ENCODE measurements at places on chromosomes 6 and 20.

DNA sequence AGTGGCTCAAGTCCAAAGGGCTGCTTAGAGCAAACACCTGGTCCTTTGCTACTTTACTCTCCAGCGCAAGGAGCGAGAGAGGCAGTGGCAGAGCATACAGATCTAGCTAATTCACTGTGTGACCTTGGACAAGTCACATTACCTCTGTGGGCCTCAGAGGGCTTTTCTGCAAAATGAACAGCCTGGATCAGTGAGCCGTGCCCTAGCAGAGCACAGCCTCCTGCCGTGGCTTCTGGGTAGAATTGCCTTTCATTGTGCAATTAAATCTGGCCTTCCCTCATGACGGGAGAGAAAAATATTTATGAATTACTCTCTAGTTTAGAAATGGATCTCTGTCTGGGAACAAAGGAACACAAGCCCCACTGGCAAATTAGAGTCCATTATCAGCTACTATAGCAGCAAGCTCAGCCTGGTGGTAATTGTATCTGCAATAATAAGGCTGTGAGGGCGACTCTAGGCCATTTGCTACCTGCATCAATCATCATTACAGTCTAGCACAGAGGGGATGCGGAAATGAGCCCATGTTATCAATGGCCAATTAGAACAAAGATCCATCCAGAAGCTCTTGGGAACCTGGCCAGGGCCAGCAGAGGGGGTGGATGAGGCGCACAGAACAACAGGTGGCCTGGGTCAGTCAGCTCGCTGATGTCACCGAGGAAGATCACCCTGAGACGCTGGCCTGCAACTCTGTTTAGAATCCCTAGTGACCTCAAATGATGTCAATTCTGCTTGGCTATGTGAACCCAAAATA lies 114.2 kb upstream of the LY86 start:
- no peak for DNase-seq

GRCh38 chr6:25975923-25976560 lies 13.4 kb downstream of the TRIM38 start:
- no peak for DNase-seq

- peak; percentile 19 for DNase-seq
These were observed 13.3 kb upstream of the ITPR3 start for GRCh38 chr6:33607784-33608161.

- DNase-seq = no peak
These were observed 813.0 kb downstream of the DHX35 start for GRCh38 chr20:39775110-39775509.

GRCh38 chr6:146913842-146914488 lies 290.3 kb upstream of the STXBP5 start:
- DNase-seq = peak; percentile 74

DNA sequence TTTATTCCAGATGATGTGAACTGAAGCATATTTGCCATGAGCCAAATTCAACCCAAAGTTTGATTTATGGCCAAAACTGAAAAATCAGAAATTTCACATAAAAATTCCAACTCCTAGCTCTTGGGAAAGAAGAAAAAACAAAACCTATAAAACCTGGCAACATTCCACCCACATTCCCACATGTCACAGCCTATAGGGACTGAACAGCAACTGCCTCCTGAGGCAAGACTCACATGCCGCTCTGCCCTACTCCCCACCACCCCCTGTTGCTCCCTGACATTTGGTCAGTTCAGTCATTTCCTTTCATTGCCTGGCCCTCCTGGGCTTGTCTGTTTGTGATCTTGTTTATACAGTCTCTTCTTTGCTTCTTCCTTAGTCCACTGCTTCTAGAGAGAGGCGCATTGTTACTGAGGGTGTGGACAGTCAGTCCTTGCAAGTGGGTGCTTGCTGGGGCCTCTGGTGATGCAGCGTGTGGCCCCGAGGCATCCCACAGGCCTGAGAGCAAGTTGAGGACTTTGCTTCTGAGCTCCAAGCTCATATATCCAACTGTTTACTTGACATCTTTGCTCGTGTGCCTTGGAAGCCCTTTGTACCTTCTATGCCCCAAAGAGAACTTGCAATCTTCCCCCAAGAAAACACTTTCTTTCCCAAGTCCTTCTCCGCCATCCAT lies 31.4 kb downstream of the NFATC2 start:
- DNase-seq = no peak

DNA sequence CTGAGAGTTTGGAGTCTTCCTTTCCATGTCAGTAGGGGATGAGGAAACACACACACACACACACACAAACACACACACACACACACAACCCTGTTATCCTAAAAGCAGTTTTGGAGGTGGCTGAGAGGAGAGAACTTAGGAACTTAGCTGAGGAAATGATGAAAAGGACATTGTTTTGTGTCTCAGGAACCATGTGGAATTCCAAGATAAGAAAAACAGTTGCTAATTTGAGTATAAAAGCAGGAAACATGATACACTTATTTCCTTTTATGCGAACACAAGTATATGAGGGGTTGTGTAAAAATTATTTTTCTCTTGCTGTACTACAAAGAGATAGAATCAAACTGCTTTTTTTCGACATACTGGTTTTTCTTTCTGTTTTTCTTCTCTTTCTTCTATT lies at the start of gene MYCT1:
TSS of gene MYCT1 (plus strand) at position 264 of the 400 bp plus-strand sequence. CDS start at position 270, 6 bp downstream.
- DNase-seq = no peak

DNA sequence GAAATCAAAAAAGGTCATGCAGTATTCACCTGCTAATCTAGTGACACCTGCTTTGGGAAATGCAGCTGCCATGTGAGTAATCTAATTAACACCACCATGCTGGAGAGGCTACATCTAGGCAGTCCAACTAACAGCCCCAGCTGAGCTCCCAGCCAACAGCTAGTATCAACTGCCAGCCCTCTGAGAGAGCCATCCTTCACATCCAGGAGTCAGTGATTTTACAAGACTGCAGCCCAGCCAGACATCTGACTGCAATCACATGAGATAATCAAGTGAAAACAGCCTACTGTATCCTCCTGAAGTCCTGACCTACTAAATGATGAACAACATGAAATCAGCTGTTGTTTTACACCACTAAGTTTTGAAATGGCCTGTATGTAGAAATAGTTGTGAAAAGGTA lies 298.4 kb downstream of the TRDN start:
- DNase-seq = no peak

GRCh38 chr6:125751334-125751916 lies 2.0 kb downstream of the HEY2 start:
- DNase-seq = no peak

- no peak for DNase-seq
These were observed 93.9 kb upstream of the HDAC2 start for GRCh38 chr6:114064862-114065261.

GRCh38 chr20:52817511-52817910 lies 154.6 kb upstream of the TSHZ2 start:
- no peak for DNase-seq

DNA sequence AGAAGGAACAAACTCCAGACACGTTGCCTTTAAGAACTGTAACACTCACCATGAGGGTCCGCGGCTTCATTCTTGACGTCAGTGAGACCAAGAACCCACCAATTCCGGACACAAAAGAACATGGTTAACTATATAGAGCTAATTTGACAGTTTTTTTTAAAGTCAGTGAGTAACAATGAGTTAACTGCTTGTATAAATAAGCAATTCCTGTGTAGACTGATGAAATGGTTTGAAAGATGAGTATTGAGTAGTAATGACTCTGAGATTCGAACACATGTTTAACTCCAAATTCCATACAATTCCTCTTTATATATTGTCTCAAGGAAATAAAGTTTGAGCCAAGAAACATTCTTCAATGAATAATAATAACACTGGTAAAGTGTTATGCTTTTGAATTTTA lies 478.0 kb downstream of the MMUT start:
- DNase-seq = no peak

DNA sequence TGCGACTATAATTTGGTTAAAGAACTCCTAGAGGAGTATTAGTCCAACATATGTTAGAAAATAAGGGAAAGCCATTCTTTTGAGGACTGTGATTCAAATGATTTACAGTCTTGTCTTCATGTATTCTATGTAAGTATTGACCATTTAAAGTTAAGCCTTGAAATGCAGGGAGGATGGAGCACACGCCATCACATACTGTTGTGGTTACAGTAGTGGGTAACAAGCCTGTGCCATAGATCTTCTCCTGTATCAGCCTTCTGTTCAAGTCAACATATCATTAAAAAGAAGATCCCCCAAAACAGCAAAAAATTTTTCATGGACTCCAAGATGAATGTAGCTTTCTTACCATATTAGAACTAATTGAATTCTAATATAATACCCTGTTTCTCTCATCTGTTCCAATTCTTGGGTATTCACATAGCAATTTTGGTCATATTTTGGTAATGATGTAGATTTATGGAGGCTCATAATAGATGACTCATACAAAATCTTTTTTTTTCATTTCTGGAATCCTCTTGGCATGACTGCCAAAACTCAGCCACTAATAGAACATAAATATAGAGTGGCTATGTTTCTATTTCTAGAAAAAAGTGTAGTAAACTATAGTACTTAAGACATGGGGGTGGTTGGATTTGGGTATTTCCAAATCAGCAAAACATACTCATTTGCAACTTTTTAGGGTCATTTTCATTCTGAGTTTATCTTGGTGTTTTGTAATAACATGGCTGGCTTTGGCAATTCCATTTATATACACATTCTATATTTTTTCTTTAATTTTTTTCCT lies 413.5 kb downstream of the BCKDHB start:
- no peak for DNase-seq

GRCh38 chr6:105952772-105953690 lies 133.1 kb upstream of the PRDM1 start:
- no peak for DNase-seq

DNA sequence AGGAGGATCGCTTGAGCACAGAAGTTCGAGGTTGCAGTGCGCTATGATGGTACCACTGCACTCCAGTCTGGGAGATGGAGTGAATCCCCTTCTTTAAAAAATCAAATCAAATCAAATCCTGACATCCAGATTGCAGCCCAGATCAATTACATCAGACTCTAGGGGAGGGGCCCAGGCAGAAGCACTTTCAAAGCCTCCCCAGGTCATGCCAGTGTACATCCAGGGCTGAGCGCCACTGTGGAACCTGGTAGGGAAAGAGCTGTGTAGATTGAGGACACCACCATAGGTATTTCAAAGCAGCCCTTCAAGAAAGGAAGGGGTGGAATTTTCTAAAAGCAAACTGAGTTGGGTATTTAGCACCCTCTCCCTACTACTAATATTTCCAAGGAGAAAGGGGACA lies 89.5 kb downstream of the PRND start:
- DNase-seq = no peak

DNA sequence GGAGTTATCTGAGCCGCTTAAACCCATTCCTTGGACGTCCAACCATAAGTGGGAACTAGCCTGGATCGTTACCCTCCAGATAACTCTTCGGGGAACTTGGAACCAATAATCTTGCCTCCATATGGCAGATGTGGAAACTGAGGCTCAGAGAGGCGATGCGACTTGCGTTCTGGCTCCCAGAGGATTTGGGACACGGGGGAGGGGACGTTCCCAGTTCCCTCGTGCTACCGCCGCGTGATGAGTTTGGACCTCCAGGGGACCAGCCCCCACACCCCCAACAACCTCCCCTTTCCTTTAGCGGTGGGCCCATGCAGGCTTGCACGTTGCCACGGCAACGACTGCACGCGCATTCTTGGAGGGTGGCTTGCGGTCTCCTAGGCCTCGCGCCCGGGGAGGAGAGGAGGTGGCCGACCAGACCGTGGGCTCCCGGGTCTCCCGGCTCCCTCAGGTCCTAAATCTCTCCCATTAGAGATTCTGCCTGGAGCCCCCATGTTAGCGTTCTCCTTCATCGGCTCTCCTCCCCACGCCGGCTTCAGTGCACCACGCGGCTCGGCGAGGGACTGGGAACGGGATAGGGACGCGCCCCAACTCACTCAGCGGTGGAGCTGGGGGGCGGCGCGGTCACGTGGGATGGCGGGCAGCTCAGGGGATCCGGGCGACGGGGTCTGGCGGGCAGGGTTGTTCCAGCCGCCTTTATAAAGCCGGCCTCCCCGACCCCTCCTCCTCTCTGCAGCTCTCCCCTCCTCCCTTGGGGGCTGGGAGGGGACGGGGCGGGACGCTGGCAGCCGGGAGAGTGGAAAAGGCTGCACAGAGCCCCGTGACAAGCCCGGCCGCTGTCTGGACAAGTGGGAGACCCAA lies at the start of gene PLTP:
TSS of gene PLTP (minus strand) at position 670 of the 858 bp plus-strand sequence. CDS start 703 bp downstream, outside the sequence.
- DNase-seq = no peak

- DNase-seq = no peak
These were observed 47.4 kb downstream of the MAP7 start for GRCh38 chr6:136502786-136503185.

DNA sequence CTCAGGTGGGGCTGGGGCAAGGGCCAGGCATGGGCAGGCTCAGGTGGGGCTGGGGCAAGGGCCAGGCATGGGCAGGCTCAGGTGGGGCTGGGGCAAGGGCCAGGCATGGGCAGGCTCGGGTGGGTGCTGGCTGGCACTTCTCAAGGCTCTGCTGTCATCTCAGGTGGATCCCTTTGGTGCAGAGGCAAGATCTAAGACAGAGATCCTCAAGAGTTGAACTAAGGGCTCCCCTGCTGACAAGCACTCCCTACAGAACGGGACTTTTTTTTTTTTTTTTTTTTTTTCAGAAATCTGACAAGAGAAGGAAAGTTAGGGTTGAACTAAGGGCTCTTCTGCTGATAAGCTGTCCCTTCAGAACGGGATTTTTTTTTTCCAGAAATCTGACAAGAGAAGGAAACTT lies 24.9 kb downstream of the MMP24OS start:
- DNase-seq = no peak
